Body of pancreas (tissue), 4 donors: ENCODE measurements at places on chromosomes 3 and 15. TPM values are rescaled to one million over a fixed set of nuclear protein-coding genes. Genes with fewer than 3 reads are reported as not detected.
A peak's percentile ranks its signal among the peaks of the same experiment; 100 is the strongest.

DNA sequence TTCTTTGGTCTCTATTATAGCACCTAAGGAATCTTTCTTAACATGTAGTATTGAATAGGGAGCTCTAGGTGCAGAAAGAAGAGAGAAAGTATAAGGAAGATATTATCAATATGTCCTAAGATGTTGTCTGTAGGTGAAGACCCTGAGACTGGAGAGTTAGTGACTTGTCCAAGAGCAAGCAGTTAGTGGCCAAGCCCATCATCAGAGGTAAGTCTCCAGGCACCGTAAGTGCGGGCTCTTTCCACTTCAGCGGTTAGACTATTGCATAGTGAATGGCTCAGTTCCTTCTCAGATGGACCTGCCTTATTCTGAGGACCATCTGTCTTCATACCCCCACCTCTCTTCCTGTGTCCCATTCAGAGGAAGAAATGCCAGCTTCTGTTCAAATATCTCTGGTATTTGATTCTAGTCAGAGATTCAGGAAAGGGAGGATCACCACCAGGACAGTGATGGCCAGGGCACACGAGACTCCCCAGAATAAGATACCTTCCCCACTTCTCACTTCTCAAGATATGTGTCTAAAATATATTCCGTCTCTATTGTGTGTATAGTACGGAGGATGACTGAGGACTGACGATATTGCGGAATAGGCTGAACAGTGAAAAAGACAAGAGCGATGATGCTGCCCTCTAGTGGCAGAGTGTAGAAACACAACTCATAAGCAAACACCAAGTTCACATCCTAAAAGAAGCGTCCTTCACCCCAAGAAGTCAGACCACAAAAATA is 19.1 kb upstream of the ADGRG7 start:
- H3K4me3 ChIP-seq, result no peak overlapping the region
- no peaks in the 10 kb centered on the region for H3K36me3 ChIP-seq
- no peak overlapping the region for H3K27ac ChIP-seq
- peak; percentile 68 for DNase-seq
- H3K4me1 ChIP-seq, result peaks cover 10% of the 10 kb centered on the region

The FYCO1 gene
- 25.4 TPM for total RNA-seq

The CYP11A1 gene
- 0.26 TPM for total RNA-seq

The SCAANT1 gene
- total RNA-seq, result not detected

The PLCB2 gene
- 4.6 TPM for total RNA-seq

- H3K27me3 ChIP-seq, result no peaks in the 10 kb centered on the region
- H3K27ac ChIP-seq, result no peak overlapping the region
- H3K36me3 ChIP-seq, result no peaks in the 10 kb centered on the region
- no peak for DNase-seq
- H3K4me3 ChIP-seq, result no peak overlapping the region
Observed at GRCh38 chr3:7962301-7962700, 539.3 kb upstream of the LMCD1 start.

DNA sequence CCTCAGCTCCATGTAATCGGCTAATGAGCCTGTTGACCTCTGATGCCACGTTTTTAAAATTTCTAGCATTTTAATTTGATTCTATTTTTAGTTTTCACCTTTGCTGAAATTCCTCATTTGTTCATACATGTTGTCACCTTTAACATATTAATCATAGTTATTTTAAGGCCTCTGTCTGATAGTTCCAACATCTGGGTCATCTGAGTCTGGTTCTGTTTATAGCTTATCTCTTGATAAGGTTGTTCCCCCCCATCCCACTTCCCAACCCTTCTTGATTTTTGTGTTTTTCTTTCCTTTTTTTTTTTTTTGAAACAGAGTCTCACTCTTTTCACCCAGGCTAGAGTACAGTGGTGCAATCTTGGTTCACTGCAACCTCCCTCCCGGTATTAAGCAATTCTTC is 36.4 kb downstream of the MAP2K1 start:
- H3K27ac ChIP-seq, result no peak overlapping the region
- DNase-seq, result no peak
- H3K27me3 ChIP-seq, result no peaks in the 10 kb centered on the region
- no peak overlapping the region for H3K4me3 ChIP-seq

- no peak for DNase-seq
- no peak overlapping the region for H3K27ac ChIP-seq
- no peaks in the 10 kb centered on the region for H3K27me3 ChIP-seq
- no peak overlapping the region for H3K4me3 ChIP-seq
Observed at GRCh38 chr3:38576526-38577370, 72.7 kb downstream of the SCN5A start.

GRCh38 chr3:43506644-43507043 is 115.2 kb downstream of the ANO10 start:
- no peaks in the 10 kb centered on the region for H3K36me3 ChIP-seq
- no peak overlapping the region for H3K27ac ChIP-seq
- no peaks in the 10 kb centered on the region for H3K4me1 ChIP-seq
- no peak for DNase-seq
- H3K27me3 ChIP-seq, result no peaks in the 10 kb centered on the region
- H3K4me3 ChIP-seq, result no peak overlapping the region

The CCDC39 gene
- 0.66 TPM for total RNA-seq

DNA sequence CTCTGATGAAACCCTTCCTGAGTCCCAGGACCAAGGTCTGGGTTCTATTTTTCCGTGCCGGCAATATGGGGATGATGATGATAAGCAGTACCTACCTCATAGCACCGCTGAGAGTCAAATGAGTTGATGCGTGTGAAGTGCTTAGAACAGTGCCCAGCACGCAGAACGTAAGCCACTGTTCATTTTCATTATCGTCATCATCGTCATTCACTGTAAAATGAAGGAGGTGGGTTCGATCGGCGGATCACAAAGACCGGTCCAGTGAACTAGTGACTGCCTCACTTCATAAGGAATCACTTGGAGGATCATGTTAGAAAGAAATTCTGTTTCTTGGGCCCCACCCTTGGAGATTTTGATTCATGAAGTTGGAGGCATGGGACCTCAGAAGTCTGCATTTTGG is 44.3 kb downstream of the RLBP1 start:
- no peak for DNase-seq
- H3K27ac ChIP-seq, result no peak overlapping the region
- H3K4me3 ChIP-seq, result no peak overlapping the region
- peaks cover 6% of the 10 kb centered on the region for H3K4me1 ChIP-seq

GRCh38 chr15:35445891-35446290 is 100.1 kb downstream of the DPH6 start:
- no peaks in the 10 kb centered on the region for H3K4me1 ChIP-seq
- no peaks in the 10 kb centered on the region for H3K27me3 ChIP-seq
- no peaks in the 10 kb centered on the region for H3K36me3 ChIP-seq

- H3K27ac ChIP-seq, result no peak overlapping the region
- H3K36me3 ChIP-seq, result no peaks in the 10 kb centered on the region
- H3K27me3 ChIP-seq, result no peaks in the 10 kb centered on the region
- no peak overlapping the region for H3K4me3 ChIP-seq
- DNase-seq, result no peak
Observed at GRCh38 chr3:53513556-53514190, 19.3 kb downstream of the CACNA1D start.

The CIB1 gene
- total RNA-seq, result 36.6 TPM

GRCh38 chr3:71444861-71445259 is 138.7 kb downstream of the FOXP1 start:
- peak overlapping the region; percentile 73 for H3K27ac ChIP-seq
- no peaks in the 10 kb centered on the region for H3K27me3 ChIP-seq
- H3K4me3 ChIP-seq, result no peak overlapping the region
- no peak for DNase-seq
- no peaks in the 10 kb centered on the region for H3K36me3 ChIP-seq

DNA sequence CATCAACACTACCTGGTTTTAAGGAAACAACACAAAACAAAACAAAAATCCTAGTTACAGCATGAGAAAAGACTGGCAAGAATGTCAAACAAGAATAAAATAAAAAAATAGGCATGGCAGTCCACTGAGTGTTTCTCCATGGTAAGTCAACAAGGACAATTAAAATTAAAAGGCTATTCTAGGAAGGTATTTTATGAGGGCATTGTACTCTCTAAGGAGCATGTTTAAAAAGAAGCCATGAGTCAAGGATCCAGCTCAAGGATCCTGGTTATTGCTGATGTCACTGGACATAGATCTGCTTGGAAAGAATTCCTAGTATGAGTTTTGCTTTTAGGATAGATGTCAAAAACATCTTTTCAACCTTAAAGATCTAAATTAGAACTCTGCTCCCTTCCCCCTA is 106.7 kb downstream of the MYO5A start:
- DNase-seq, result no peak
- H3K27me3 ChIP-seq, result no peaks in the 10 kb centered on the region
- H3K27ac ChIP-seq, result no peak overlapping the region
- H3K36me3 ChIP-seq, result no peaks in the 10 kb centered on the region
- no peak overlapping the region for H3K4me3 ChIP-seq
- H3K4me1 ChIP-seq, result no peaks in the 10 kb centered on the region

DNA sequence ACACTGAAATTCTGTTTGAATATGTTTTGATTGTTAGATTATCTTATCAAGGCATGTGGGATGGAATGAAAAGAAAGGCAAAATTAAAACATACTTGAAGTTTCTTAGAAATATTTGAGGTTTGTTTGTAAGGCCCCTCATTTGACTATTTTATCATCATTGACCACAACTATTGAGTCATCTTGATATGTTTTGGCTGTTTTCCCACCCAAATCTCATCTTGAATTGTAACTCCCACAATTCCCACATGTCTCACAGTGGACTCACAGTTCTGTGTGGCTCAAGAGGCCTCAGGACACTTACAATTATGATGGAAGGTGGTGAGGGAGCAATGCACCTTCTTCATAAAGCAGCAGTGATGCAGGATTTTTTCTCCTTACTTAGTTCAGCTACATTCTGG is 917.1 kb downstream of the PLOD2 start:
- no peaks in the 10 kb centered on the region for H3K36me3 ChIP-seq
- no peaks in the 10 kb centered on the region for H3K27me3 ChIP-seq
- H3K27ac ChIP-seq, result no peak overlapping the region
- no peak for DNase-seq
- H3K4me3 ChIP-seq, result no peak overlapping the region

- no peak overlapping the region for H3K4me3 ChIP-seq
- no peak overlapping the region for H3K27ac ChIP-seq
- no peaks in the 10 kb centered on the region for H3K4me1 ChIP-seq
- no peak for DNase-seq
- no peaks in the 10 kb centered on the region for H3K36me3 ChIP-seq
Observed at GRCh38 chr3:135213213-135213612, 418.2 kb downstream of the EPHB1 start.

DNA sequence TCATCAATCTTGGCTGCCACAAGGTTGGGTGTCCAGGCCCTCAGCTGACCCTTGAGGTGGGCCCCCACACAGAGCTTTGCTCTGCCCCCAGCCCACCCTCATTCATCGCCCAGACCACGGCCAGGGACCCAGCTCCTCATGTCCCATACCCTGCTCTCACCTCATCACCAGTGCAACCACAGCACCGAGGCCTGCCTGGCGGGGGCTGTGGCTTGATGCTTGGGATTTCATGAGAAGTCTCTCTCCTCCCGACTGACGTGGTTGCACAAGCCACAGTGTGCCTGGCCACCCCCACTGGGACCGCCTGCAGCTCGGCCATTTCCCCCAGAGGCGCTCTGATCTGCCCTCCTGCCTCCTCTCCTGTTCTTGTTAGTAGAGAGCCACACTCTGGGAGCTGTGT is 45.4 kb upstream of the MTMR10 start:
- no peak overlapping the region for H3K4me3 ChIP-seq
- H3K27ac ChIP-seq, result no peak overlapping the region
- DNase-seq, result no peak
- H3K27me3 ChIP-seq, result no peaks in the 10 kb centered on the region
- H3K36me3 ChIP-seq, result no peaks in the 10 kb centered on the region

DNA sequence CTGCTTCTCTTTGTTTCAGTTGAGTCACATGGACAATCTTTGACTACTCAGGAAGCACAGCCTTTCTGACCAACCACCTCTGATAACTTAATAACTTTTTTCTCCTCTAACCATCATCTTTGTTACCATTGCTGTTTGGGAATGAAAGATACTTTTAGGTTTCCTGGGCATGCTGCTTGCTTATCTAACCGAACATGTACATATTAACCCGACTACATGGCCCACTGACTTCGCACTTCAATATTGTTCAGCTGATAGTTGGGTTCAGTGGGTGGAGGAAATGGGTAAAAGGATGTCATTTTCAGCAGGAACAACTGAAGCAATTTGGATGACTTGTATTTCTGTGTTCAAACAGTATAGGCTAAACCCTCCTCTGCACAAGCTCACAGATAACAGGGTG is 214.3 kb downstream of the SQOR start:
- no peak for DNase-seq
- H3K27me3 ChIP-seq, result no peaks in the 10 kb centered on the region
- H3K36me3 ChIP-seq, result no peaks in the 10 kb centered on the region
- peaks cover 10% of the 10 kb centered on the region for H3K4me1 ChIP-seq
- H3K27ac ChIP-seq, result no peak overlapping the region
- no peak overlapping the region for H3K4me3 ChIP-seq

GRCh38 chr3:18233987-18234716 is 191.0 kb downstream of the SATB1 start:
- no peak for DNase-seq
- H3K4me3 ChIP-seq, result no peak overlapping the region
- no peaks in the 10 kb centered on the region for H3K27me3 ChIP-seq
- H3K27ac ChIP-seq, result no peak overlapping the region
- no peaks in the 10 kb centered on the region for H3K36me3 ChIP-seq
- H3K4me1 ChIP-seq, result no peaks in the 10 kb centered on the region

DNA sequence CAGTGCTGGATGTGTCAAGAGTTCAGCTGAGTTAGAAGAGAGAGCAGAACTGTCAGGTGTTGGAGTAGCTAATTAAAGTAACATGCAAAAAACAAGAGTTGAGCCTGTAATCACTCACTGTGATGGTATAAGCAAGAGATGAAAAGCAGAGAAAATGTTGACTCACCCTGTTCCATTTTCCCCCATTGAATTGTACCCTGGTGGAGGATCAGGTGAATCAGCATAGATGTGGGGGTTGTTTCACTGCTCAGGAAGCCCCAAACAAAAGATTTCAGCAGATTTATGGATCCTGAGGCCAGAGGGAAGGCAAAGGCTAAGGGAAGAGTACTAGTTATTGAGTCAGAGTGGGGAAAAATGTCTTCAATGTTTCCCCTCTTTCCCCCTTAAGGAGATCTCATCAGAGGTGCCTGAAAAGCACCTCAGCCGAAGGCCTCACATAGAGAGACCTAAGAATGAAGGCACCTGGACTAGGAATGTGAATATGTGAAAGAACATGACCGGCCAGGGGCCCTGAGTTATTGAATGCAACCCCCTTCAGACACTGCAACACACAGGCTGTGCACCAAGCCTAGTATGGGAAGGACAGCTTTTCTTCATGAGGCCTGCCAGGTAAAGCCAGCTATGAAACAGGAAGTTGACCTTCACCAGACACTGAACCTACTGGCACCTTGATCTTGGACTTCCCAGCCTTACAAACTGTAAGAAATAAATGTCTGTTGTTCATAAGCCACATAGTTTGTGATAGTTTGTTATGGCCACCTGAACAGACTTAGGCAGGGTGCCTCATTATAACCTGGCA is 90.1 kb downstream of the TMCO5A start:
- no peak overlapping the region for H3K27ac ChIP-seq
- no peaks in the 10 kb centered on the region for H3K4me1 ChIP-seq
- no peak overlapping the region for H3K4me3 ChIP-seq
